Activated naive CD8-positive, alpha-beta T cell treated with anti-CD3 and anti-CD28 coated beads for 36 hours (primary cell): ENCODE measurements at places on chromosomes 13 and 19.

DNA sequence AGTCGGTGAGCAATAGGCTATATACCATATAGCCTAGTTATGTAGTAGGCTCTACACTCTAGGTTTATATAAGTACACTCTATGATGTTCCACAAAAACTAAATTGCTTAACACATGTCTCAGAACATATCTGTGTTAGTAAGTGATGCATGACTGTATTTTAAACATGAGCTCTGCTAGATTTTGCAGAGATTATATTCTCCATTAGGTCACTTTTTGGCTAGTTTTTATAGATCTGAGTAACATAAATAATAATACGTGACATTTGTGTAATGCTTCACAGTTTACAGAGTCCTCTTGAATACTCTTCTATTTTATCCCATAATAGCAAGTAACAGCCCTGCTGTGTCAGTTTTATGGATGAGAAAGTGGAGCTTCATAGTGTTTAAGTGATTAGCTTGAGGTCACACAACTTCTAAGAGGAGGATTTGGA is 47.8 kb downstream of the NDFIP2 start:
- DNase-seq: no peak

GRCh38 chr19:48872182-48872883 is at the start of gene PPP1R15A:
PPP1R15A (plus strand) TSS chr19:48872421; CDS start chr19:48873234, 813 bp downstream.
- DNase-seq: peak; percentile 95

- DNase-seq: no peak
These were observed 2902.5 kb downstream of the PCDH9 start for GRCh38 chr13:64327505-64328194.

DNA sequence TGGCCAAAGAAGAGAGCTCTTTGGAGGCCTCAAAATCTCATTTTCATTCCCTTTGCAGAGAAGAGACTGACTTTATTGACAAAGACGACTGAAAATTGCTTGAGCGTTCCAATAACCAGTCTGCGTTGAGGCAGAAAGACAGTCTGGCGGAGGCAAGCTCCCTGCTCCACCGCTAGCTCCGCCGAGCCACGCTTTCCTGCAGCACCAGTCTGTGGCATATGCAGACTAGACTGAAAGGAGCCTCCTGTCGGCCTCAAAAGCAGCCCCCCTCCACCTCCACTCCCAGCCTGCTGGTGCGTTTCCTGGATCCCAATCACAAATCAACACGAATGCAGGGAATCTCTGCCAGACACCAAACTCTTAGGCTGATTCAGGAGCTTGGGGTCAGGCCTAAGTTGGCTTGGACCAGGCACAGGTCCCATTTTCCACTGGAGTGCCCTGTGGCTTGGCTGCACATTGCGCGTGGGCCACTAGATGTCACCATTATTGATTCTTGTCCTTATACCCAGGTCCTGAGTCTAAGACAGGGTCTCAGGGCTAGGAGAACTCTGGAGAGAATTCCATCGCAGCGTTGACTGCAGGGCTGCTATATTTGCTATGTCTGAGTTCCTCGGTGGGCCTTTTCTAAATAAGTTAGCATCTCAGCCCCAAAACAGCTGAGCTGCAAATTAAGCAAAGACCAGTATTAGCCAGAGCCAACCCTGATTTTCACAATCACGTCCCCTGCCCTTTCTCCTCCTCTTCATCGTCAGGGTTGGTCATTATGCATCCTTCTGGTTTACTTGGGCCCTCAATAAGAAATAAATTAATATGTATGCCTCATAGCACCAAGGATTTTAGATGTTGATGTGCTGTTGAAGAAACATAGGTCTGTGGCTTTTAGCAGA is 5.2 kb upstream of the ZNF507 start:
- peak; percentile 37 for DNase-seq

GRCh38 chr13:26440111-26440510 is 117.4 kb upstream of the WASF3 start:
- no peak for DNase-seq

GRCh38 chr13:106415442-106415841 is 120.0 kb downstream of the EFNB2 start:
- no peak for DNase-seq

DNA sequence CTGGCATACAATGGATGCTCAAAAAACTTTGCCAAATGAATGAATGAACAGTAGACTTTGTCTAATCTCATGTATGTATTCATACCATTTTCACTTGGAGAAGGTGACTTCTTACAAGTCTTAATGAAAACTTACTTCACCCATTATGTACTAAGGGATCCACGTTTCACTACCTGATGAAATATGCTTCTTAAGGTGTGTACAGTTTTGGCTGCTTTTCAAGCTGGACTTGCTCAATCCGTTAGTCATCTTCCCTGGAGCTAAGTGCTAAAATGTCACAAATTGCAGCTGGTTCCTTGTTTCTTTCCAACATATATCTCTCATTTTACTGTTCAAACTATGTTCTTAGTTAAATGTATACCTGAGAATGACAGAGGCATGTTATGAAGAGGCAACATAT is 4.2 kb upstream of the CCNA1 start:
- DNase-seq: no peak

DNA sequence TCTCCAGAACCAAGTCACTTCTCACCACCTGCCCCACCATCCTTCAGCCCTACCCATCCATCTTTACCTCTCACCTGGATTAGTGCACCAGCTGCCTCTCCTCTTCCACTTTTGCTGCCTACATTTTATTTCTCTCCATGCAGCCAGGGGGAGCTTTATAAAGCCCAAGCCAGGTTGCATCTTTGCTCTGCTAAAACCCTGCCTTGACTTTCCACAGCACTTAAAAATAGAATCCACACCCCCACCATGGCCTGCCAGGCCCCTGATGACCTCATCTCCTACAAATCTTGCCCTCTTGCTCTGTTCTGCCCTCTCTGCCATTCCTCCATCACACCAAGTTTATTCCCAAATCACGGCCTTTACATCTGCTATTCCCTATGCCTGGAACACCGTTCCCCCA is 1.8 kb downstream of the HOOK2 start:
- DNase-seq: no peak

- DNase-seq: no peak
These were observed 265.9 kb downstream of the MYO16 start for GRCh38 chr13:108895220-108895704.

DNA sequence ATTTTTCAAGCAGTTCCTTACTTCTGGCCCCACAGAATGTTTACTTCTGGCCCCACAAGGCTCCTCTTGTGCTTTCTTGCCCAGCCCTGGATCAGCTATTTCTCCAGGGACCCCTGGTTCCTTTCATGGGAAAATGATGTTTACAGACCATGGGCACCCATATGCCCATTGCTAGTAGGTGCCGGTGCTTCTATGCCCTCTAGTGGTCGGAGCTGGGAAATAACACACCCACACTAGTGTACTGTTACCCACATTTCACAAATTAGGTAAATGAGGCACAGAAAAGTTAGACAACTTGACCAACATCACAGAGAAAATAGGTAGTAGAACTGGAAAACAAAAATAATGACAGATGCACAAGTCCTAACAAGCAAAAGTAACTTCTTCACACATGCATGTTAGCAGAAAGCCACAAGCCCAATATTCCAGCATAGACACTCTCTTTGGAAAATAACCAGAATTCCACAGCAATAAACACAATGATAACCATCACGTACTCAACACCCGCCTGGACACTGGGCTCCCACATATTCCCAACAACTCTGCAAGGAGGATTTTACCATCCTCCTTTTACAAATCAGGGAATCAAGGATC is 1.3 kb upstream of the CEACAM6 start:
- DNase-seq: peak; percentile 58

DNA sequence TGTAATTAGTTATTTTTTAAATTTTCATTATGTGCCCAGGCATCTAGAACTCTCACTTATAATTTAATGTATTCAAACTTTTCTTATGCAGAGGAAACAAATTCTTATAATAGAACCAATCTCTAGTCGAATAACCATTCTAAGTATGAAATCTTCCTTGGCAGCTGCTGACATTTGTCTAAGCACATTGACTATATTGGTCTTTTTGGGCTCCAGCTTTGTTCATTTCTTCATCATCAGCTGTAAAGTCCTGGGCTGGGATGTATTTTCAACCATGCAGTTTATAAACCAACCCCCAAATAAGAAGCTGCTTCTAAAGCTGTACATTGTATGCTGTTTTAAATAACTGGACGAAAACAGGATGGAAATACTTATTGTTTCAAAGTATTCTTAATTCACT is 2.3 kb upstream of the MICU2 start:
- DNase-seq: no peak

- no peak for DNase-seq
These were observed 4.3 kb upstream of the NR1H2 start for GRCh38 chr19:50371914-50372475.

DNA sequence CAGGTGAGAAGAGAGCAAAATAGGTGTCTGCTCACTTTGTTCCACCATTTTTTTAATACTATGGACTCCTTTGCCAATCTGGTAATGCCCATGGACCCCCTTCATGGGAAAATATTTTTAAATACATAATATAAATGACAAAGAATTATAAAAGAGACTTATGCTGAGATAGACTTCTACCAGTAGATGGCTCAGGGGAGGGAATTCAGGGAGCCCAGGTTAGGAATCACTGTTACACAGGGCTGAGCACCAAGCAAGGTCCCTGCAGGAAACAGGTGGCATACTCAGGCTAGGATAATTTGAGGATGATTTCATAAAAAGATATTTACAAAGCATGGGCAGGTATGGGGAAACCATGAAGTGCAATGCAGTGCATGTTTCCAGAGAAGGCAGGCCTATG is 525.9 kb downstream of the FGF9 start:
- DNase-seq: no peak

DNA sequence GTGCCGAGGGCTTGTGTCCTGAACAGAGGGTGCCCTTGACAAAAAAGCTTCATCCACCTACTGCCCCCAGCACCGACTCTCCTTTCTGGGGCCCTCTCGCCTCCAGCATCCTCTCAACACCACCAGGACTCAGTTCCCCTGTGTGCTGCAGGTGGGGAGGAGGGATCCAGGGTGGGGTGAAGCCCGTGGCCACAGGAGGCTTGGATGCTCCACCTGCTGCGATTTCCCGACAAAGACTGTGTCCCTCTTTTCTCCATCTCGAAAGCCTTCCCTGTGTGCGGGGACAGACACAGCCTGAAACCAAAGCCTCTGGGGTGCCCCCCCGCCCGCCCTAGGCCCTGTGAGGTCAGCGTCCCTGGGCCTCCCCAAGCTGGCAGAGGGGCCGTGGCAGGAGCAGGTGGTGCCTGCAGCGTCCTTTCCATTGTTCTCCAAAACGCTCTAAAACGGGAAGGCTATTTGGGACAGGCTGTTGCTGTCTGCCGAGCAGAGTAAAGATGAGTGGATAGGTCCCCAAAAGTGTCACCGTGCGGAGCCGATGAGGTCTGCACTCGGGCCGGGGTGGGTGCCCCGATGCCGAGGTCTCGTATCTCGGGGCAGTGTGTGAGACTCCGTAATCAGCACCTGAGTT is 185.7 kb downstream of the PTPRS start:
- DNase-seq: no peak

GRCh38 chr19:51703575-51704515 is 10.7 kb downstream of the SPACA6 start:
- DNase-seq: peak; percentile 97

DNA sequence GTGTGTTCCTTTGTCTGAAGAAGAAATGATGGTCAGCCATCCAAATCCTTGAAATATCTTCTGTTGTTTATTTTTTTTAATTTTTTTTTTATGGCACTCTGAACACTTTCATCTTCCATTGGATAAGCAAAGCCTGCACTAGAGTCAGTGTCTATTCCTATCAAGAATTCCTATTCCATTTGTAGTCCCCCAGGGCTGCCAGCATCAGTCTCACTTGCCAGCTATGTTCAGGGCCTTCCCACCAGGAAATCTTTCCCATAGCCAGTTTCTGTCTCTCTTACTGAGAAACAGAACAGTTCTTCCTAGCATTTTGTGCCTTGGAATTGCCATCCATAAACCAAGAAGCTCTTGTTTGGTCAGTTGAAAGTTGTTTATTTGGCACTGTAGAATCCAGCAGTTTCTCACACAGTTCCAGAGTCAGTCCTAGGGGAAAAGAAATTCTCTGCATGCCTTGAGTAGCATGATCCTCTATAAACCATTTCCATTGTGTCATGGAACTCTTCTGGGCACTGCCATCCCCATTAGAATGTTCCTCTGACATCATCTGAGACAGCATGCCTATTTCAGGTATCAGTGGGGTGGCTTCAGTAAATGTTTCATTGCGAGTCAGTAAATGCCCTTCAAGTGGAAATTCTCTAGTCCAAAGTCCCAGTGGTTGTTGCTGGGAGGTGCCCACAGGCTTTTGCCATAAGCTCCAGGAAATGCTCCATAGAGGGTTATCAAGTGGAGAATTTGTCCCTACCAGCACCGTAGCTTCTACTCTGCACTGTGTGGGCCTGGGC is 18.7 kb upstream of the SPRYD7 start:
- no peak for DNase-seq
